Cortex of kidney (tissue), 1 donor: ENCODE measurements at places on chromosomes 1 and 21.

DNA sequence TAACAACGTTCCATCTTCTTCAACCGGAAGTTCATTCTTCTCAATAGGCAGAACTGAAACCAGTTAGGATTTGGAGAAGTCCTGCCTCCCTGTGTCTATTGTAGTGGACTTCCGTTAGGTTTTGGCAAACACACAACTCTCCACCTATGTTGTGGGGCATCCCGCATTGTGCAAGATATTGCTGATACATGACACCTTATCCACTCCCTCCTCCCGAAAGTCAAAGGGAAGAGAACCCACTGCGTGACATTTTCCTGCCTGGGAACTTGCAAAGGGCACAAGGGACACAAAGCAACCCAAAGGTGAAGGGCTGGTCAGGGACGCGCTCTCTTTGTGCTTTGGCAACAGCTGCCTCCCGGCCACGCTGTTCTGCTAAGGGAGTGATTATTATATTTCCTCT lies 164.8 kb downstream of the TPR start:
- DNase-seq, result no peak

DNA sequence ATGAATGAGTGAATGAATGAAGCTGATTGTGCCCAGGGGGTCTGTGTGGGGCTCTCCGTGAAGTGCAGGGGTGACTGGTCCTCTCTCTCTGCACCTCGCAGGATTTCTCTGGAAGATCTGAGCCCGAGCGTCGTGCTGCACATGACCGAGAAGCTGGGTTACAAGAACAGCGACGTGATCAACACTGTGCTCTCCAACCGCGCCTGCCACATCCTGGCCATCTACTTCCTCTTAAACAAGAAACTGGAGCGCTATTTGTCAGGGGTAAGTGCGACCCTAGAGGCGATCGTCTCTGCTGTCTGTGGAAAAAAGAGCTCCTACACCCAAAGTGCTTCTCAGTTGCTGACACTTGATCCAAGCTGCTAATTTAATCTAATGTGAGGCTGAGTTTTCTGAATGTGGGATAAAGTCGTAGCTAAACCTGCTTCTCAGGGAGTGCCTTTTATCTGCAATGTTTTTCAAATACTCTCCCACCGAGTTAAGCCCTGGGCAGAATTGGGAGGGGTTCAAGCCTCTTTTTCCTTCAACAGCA lies 101.7 kb downstream of the HUNK start:
- no peak for DNase-seq

DNA sequence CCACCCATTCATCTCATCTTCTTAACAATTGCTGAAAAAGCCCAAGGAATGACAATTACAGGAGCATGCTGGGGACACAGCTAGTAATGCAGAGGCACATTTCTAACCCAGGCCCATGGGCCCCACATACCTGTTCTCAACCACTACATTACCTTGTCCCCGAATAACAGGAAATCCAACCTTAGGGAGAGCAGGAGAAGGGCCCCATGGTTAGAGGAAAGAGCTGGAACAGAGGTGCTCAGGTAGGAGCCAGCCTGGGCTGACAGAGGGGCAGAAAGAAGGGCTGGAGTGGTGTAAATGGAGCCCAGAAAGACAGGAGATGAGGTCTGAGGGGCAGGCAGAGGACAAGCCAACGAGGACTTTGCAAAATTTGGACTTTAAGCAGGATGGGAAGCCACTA lies 11.4 kb upstream of the S100A8 start:
- DNase-seq, result no peak

DNA sequence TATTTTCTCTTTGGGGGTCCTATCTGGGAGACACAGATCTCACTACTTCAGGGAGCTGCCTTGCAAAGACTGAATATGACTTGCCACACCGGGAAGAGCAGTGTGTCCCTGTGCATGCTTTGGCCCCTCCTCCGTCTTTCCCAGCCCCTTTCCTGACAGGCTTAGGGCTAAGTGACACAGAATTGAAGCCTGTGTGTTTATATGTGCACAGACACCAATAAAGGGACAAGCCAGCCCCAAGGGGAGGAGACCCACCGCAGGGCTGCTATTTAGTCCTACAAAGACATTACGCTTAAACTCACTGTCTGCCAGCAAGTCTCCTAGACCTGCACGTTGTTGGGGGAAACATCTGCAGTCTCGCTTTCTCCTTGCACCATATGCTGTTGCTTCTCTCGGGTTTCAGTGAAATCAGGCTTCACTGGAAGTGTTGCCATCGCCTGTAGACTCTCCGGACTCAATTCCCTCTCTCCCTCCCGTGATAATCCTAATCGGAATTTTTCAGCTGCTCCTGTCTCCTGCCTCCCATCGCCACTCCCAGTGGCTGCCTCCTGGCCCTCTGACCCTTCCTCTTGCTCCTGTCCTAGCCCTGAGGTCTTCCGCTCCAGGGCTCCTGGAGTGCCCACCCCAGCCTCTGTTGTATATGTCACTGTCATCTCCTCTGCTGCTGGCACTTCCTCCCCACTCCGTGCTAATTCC lies 58.5 kb upstream of the LRRC53 start:
- no peak for DNase-seq

GRCh38 chr1:32888677-32889420 lies 2.6 kb downstream of the HPCA start:
- DNase-seq, result no peak

DNA sequence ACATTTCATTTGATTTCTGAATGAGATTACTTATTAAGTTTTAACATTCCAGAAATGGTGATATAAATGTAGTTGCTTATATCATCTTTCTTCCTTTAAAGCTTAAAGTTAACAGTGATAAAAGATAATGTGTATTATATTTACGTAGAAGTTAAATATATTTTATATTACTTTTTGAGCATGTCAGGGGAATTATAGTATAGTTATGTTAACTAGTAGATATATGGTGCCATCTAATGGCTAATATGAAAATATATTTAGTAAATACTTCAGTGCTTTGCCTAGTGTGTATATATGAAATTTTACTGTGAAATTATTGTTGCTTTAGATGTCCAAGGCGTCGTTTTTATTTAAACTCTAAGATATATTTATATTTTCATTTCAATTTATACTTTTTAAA lies 51.5 kb downstream of the SYT14 start:
- no peak for DNase-seq

GRCh38 chr1:11180342-11180744 lies 8.8 kb upstream of the ANGPTL7 start:
- no peak for DNase-seq

- DNase-seq, result no peak
These were observed 94.9 kb downstream of the RIPK4 start for GRCh38 chr21:41671859-41672542.

DNA sequence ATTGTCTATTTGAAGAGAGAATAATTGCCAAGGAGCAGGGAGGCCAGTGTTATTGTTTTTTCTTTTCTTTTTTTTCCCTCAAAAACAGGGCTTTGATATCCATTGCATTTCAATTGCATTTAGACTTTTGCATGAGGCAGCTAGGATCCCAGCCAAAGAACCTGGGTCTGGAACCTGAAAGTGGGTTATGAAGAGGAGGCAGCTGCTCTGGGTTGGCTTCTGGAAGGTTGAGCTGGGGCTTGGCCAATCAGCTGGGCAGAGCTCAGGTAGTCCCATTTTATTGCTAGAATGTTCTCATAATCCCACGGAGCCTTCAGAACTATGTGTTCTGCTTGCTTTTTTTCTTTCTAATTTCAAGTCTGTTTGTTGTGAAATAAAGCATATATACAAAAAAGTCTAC lies 218.9 kb downstream of the CAMTA1 start:
- DNase-seq, result no peak

DNA sequence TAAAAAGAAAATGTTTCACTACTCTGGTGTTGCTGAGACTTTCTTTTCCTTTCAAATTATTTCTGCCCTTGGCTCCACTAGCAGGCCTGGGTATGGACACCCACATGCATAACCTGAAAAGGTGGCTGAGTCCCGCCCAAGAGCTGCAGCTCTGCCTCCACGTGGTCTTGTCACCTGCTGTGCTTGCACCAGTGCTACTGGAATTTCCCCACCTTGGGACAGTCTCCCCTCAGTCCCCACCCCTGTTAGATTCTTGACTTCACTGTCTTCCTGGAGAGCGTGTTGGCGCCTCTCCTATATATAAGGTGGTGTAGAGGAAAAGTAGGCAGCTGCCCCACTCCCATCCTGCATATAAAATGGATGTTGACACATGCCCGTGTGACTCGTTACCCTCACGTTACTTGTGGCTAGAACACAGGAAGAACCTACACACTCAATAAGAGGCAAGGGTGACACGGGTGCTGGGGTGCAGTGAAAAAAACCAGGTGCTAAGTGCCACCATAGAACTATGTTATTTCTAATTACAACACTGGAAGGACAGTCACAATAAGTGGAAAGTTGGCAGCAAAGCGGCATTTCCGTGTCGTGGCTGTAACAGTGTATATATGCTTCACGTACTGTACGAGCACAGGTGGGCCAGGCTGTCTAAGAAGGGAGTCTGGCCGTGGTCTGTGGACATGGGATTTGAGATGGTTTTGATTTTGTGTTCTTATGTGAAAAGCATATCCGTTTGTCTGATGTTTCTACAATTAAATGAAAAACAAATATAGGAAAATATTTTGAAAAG lies 61.0 kb downstream of the POFUT2 start:
- DNase-seq, result no peak

- no peak for DNase-seq
These were observed 27.9 kb upstream of the AGO1 start for GRCh38 chr1:35854989-35855700.

- no peak for DNase-seq
These were observed 78.8 kb upstream of the SLC2A1 start for GRCh38 chr1:43037466-43037865.

GRCh38 chr21:42257091-42257765 lies 38.3 kb downstream of the ABCG1 start:
- DNase-seq, result no peak

GRCh38 chr1:83115785-83116184 lies 883.1 kb downstream of the TTLL7 start:
- DNase-seq, result no peak

GRCh38 chr1:231231511-231231910 lies 9.5 kb upstream of the GNPAT start:
- no peak for DNase-seq

DNA sequence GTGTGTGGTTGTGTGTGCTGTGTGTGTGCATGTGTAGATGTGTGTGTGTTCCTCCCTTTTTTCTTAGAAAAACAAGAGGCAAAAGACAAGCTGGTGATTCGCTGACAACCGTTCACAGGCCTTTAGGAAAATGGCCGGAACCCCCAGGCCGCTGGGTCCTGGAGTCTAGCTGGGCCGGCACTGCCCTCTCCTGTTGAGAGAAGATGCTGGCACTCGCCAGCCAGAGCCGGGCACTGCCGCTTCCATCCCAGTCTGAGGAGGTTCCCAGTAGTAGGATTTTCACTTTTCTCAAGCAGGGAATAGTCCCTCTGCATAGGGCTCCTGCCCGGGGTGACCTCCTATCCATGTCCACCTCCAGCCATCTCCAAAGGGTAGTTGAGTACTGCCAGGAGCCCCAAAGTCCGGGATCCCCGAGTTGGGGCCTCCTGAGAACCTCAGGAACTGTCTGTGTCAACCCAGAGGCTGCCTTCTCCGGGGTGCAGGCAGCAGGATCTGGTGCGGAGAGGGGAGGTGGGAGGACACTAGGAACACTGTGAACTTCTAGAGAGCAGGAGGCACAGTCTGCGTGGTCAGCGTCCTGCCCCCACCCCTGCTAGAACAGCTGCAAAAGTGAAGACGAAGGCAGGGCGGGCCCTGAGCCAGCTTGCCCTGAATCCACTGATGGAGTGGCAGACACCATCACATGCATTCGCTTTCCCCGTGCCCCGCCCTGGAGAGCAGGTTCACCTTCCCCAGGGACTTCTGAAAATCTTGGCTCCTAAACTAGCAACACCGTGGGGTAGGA lies 44.1 kb upstream of the ARHGEF16 start:
- no peak for DNase-seq

DNA sequence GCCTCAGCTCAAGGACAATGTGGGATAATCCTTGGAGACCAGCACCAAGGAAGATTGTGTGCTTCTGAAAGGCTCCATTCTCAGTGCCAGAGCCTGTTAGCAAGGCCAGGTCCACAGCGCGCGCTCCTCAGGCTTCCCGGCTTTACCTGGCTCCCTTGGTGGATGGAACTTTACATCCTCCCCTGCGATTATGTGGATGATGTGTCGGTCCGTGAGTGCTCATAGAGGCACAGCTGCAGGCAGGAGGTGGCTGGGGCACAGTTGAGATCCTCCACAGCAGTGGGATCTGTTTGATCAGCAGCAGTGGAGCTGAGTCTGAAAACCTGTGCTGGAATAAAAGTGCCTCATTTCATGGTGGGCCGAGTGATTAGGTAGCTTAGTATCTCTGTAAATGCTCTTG lies 62.7 kb downstream of the PRDM2 start:
- DNase-seq, result no peak

DNA sequence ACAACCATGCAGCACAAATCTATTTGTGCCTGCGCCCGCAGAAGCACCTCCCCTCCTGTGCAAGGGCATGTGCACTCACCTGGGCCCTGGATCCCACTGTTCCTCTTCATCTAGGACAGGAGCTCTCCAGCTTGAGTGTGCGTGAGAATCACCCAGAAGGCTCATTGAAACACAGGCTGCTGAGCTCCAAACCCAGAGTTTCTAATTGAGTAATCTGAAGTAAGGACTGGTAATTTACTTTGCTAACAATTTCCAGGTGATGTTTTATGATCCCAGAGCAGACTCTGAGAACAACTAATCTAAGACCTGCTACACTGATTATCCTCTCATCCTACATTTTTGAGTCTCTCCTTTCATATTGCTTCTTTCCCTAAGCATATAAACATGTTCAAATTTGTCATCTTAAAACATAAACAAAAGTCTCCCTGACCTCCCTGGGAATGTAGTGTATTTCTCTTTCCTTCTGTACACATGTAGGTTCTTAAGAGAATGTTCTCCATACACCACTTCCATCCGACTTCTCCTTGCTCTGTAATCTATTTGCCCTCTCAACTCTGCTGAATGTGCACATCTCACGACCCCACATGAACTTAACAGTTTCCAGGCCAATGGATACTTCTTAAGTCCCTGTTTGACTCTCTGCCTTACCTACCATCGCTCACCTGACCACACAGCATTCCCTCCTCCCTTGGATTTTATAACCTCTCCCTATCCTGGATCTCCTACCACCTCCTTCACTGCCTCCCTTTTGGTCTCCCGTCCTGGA lies 522.5 kb downstream of the SMYD3 start:
- DNase-seq, result no peak

- DNase-seq, result no peak
These were observed 14.8 kb upstream of the MATN1 start for GRCh38 chr1:30738040-30738714.

GRCh38 chr1:231172411-231172810 lies 10.6 kb downstream of the TRIM67 start:
- no peak for DNase-seq
